ENCODE measurements at places on chromosomes 4 and X. TPM values are rescaled to one million over a fixed set of nuclear protein-coding genes. Genes with fewer than 3 reads are reported as not detected.

The TSPAN7 gene
- polyA plus RNA-seq, result 23.2 TPM

The SMC1A gene
- 24.7 TPM for polyA plus RNA-seq

DNA sequence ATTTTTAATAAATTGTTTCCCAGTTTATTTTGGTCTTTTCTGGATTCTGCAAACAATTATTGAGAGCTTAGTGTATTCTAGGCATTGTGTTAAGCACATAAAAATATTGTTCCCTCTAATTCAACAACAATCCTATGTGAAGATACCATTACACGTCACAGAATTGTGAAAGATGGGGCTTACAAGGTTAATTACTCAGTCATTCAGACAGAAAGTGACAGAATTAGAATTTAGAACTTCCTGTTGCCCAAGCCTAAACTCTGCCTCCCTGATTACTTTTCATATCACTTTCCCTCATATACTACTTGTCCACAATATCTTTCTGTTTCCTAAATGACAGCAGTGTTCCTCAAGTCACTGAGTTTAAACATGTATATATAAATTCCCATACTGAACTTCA lies 186.7 kb upstream of the VEGFC start:
- no peaks in the 10 kb centered on the region for H3K27me3 ChIP-seq
- no peaks in the 10 kb centered on the region for H3K4me1 ChIP-seq
- no peak for DNase-seq
- H3K27ac ChIP-seq, result no peak overlapping the region
- H3K36me3 ChIP-seq, result no peaks in the 10 kb centered on the region

GRCh38 chr4:176841711-176842112 lies 49.0 kb upstream of the VEGFC start:
- no peak for DNase-seq
- no peaks in the 10 kb centered on the region for H3K27me3 ChIP-seq
- no peaks in the 10 kb centered on the region for H3K4me1 ChIP-seq
- no peak overlapping the region for H3K27ac ChIP-seq

GRCh38 chr4:5128569-5128968 lies 77.3 kb downstream of the STK32B start:
- H3K4me3 ChIP-seq, result no peak overlapping the region
- H3K27ac ChIP-seq, result no peak overlapping the region
- no peak for DNase-seq
- H3K36me3 ChIP-seq, result no peaks in the 10 kb centered on the region
- no peaks in the 10 kb centered on the region for H3K4me1 ChIP-seq
- no peaks in the 10 kb centered on the region for H3K27me3 ChIP-seq

DNA sequence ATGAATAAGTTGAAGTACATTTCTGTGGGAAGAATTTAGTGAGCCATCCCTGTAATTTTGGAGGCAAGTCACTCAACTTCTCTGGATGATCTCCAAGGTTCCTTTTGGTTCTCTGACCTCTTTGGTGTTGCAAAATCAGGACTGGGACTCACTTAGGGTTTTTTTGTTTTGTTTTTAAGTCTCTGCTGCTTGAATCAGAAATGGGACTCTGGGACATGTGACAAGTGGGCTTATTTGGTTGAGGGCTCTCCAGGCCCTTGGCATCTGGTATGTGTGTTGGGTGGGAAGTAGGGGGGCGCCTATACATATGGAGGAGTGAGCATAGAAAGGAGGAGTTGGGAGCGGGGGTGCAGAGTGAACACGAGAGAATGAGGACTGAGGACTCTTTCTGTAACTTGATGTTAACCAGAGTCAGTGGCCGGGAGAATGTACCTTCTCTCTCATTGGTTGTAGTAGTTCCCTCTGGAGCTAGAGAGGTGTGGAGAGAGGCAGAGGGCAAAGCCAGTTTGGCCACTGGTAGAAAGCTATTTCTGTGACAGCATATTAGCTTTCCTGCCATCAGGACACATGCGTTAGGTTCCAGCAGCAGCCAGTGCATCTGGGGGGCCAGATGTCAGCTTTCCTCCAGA lies 1.9 kb downstream of the ARHGAP10 start:
- H3K4me3 ChIP-seq, result peak overlapping the region; percentile 14
- H3K36me3 ChIP-seq, result no peaks in the 10 kb centered on the region
- H3K27ac ChIP-seq, result peak overlapping the region; percentile 95
- DNase-seq, result no peak
- no peaks in the 10 kb centered on the region for H3K27me3 ChIP-seq

DNA sequence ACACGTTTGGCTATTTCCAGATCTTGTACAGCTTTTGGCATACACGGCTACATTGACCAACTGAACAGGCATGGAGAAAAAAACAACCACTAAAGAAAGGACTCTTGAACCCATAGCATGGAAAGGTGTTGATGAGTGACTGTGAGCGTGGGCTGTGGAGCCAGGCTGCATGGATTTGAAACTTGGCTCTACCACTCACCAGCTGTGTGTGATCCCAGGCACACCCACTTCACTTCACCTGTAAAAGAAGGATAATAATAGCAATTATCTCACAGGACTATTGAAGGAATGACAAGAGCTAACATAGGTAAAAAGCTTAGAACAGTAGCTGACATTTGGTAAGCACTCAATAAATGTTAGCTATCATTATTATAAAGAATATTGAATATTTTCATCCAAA lies 301.7 kb upstream of the CPEB2 start:
- H3K36me3 ChIP-seq, result no peaks in the 10 kb centered on the region
- no peaks in the 10 kb centered on the region for H3K27me3 ChIP-seq
- no peak for DNase-seq
- no peaks in the 10 kb centered on the region for H3K4me1 ChIP-seq
- H3K27ac ChIP-seq, result no peak overlapping the region

GRCh38 chr4:47194036-47194737 lies 162.8 kb downstream of the GABRB1 start:
- no peaks in the 10 kb centered on the region for H3K4me1 ChIP-seq
- no peak overlapping the region for H3K4me3 ChIP-seq
- peak overlapping the region; percentile 63 for H3K27ac ChIP-seq
- no peaks in the 10 kb centered on the region for H3K36me3 ChIP-seq

- no peaks in the 10 kb centered on the region for H3K27me3 ChIP-seq
- H3K4me1 ChIP-seq, result no peaks in the 10 kb centered on the region
- H3K36me3 ChIP-seq, result no peaks in the 10 kb centered on the region
- no peak overlapping the region for H3K4me3 ChIP-seq
Observed at GRCh38 chr4:108794136-108794535, 31.3 kb upstream of the ETNPPL start.

GRCh38 chr4:25446611-25447010 lies 69.5 kb downstream of the ANAPC4 start:
- H3K4me3 ChIP-seq, result no peak overlapping the region
- H3K27me3 ChIP-seq, result no peaks in the 10 kb centered on the region
- no peak overlapping the region for H3K27ac ChIP-seq
- no peaks in the 10 kb centered on the region for H3K36me3 ChIP-seq
